ENCODE measurements at places on chromosomes 4 and X.

DNA sequence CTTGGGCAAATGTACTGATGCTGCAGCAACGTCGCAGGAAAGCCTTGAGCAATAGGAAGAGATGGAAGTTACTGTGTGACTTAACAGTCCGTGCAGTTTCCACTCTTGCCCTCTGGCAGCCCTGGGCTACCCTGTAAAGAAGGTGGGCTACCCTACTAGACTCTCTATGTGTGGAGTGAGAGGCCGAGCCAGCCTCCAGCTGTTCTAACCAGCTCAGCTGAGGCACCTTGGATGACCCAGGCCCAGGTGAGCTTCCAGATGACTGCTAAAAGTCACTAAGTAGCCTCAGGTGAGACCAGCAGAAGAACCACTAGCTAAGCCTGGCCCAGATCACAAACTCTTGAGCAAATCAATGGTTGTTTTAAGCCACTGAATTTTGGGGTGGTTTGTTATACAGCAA lies 34.9 kb upstream of the PPP2R2C start:
- no peak for DNase-seq

GRCh38 chr4:132396636-132397035 lies 752.5 kb upstream of the PCDH10 start:
- DNase-seq: no peak

DNA sequence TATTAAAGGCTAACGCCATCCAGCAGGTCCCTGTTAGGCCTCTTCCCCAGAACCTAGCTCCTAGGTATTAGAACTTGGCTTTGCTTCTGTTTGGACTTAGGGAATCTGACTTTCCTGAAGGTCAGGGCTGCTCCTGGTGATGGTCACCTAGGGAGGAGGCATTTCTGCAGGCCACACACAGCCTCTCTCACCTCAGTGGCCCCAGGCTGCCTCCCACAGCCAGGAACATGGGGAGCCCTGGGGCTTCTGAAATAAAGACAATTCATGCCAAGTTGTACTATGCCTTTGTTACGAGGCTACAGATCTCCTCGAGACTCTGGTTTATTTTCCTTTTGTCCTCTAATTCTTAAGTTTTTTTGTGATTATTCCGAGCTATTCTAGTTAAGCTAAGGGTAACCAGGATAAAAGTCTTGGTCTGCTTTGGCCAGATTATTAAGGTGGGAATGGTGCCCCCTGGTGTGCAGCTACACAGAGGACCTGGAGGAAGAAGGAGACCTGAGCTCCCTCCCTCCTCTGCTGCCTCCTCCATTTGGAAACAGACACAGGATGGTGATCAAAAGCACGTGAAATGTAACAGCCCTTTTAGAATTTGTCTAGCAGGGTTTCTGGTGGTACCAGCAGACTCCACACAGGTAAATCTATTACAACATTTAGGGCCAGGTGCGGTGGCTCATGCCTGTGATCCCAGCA lies 131.0 kb downstream of the DCLK2 start:
- DNase-seq: peak; percentile 80

DNA sequence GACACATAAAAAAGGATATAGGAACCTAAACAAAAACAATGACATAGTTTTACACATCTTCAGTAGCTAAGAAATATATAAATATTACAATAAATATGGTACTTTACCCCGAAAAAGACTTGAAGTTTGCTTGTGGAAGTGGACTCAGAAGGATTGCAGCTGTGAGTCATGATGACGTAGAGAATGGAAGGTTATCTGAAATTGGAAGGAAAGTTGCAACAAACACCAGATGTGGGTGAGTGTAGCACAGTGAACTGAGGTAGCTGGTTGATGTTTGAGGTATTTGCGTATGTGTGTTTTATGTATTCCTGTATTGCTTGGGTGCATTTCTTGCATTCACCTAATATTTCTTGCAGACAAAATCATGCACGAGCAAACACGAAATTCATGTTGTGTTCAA lies 113.0 kb downstream of the ARX start:
- DNase-seq: peak; percentile 85

- DNase-seq: peak; percentile 4
These were observed 447.5 kb upstream of the RASGEF1B start for GRCh38 chr4:81919223-81919622.

DNA sequence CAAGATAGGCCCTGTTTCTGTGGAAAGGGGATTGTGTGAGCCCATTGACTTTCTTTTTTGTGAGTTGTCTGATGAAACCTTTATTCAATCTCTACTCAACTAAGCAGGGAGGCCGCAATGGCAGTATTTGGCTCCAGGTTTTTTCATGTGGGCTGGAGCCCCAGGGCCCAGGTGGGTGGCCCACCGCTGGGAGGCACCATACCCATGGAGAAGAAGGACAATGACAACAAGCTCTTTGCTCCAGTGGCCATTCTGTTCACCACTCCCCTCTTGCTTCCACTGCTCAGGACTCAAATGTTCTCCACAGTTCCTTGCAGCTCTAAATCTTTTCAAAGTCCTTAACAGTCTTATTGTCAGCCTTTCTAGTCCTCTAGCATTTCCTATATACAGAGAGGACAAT lies 54.1 kb downstream of the HOPX start:
- no peak for DNase-seq

GRCh38 chrX:55709735-55710134 lies 7.8 kb upstream of the RRAGB start:
- no peak for DNase-seq

DNA sequence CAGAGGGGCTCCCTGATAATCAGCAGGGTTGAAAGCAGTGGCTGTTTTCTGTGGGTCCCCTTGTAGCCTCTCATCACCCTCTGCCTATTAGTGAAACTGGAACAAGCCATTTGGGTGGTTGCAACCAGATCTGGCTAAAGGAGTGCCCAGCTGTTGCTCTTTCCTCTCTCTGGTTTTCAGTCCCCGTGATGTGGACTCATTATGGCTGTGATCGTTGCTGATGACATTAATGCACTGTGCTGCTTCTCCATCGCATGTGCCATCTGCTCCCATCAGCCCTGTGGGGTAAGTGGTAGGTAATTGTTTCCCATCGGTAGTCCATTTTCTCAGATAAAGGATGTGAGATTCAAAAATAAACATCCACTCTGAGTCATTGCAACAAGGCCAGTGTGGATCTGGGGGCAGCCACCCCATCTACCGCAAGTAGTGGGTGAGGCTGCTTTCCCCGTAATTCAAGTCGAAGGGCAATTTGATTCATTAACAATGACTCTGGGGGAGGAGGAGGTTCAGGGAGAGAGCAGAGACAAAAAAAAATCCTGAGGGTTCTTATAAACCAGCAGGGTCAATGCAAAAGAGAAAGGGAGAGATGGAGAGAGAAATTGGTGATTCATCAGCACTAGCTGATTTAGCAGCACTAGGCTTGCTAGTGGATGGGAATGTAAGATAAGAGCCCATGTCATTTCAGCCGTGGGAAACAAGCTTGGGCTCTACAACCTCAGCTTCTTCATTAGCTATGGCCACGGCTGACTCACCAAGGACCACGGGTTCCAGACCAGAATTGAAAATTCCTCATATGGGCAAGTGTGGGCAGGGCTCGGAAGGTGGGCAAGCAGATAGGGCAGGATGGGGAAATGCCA lies 357.8 kb downstream of the MID1IP1 start:
- DNase-seq: peak; percentile 19

- DNase-seq: no peak
These were observed 100.8 kb upstream of the MAML3 start for GRCh38 chr4:140254651-140255299.

DNA sequence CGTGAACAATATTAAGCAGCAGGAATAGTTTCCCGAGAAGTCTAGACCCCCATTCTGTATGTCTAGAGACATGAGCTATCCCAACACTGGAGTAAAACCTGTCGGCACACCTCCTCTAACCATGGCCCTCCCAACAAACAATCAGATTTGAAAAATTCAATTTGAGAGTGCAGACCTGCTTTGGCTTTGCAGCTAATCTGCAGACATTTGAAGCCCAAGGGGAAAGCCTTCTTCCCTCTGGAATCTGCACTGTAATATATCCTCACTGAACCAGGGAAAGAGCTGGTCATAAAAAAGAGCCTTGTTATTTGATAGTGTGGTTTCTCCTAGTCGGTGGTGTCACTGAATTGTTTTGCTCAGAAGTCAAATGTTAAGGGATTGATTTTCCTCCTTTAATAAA lies 44.6 kb upstream of the KLHL34 start:
- DNase-seq: no peak

GRCh38 chr4:105630670-105631655 lies 77.5 kb downstream of the INTS12 start:
- no peak for DNase-seq

- DNase-seq: no peak
These were observed 45.2 kb downstream of the CXXC4 start for GRCh38 chr4:104449537-104449936.

DNA sequence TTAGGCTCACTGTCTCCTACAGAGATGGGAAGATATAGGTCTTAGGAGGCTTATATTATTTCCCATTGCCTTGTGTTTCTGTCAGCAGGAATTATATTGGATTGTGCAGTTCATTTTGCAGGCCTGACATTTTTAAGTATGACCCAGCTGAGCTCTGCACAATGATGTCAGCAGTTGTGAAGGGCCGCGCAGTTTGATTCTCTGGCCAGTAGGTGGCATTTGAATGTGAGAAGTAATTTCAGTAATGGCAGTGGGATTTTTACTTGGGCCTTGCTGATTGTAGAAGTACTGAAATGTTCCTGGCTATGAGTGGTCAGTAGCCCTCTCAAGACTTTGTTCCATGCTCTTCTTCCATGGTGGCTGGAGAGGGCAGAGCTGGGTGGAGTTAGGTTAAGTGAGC lies 247.2 kb upstream of the MTMR8 start:
- no peak for DNase-seq

DNA sequence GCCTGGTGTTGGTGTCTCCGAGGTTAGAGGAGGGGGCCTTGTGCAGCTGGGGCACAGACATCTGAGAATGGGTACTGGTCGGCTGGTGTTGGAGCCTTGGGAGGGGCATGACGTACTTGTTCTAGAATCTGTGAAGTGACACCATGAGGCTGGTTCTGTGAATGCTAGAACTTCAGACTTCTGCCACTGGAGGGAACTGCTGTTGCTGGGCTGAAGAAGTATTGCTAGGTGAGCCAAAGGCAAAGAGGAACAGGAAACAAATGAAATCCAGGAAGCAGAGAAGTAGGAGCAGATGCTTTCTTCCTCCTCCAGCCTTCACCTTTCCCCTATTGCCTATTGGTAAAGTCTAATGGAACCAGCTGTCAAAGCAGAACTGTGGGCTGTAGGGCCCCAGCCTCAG lies 120.9 kb upstream of the DDIT4L start:
- peak; percentile 32 for DNase-seq

- DNase-seq: no peak
These were observed 47.6 kb downstream of the CRMP1 start for GRCh38 chr4:5845035-5845905.

- no peak for DNase-seq
These were observed 28.3 kb upstream of the DYNLT3 start for GRCh38 chrX:37875675-37876074.

All from fibroblast of the aortic adventitia (primary cell).